ENCODE measurements at places on chromosomes 2 and 18.

DNA sequence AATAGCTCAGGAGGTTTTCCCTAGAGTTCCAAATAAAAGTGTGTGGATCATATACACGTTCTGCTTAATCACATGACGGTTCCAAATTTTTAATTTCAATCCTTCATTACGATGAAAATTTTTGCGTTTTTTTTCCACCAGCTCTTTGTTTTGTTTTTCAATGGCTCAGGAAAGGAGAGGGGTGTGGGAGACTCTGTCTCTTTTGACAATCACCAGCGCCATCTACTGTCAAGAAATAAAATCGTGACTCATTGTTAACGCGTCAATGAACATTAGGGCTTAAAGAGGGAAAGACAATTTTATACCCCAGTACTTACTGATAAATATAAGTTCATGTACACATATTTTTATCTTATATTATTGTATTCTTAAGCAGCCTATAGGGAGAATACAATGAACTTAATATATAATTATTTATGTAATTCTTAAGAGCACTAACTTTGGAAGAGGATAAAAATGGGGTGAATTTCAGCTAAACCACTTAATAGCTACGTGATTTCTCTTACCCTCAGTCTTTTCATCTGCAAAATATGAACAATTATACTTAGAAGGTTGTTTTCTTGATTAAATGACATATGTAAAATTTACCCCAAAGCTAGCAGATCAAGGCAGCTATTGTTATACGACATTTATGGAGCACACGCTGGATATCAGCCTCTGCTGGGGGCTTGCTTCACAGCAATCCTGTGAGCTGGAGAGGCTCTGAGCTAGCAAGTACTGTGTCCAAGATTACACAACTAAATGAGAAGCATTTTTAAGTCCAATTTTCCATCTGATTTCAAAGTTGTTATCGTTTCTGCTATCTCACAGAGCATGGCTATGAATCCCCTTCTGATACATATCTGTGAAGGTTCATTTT is 47.4 kb upstream of the RMDN2 start:
- H3K27me3 ChIP-seq, result peaks cover 17% of the 10 kb centered on the region
- peak; percentile 61 for DNase-seq
- peaks cover 7% of the 10 kb centered on the region for H3K4me1 ChIP-seq
- H3K4me3 ChIP-seq, result no peak overlapping the region

DNA sequence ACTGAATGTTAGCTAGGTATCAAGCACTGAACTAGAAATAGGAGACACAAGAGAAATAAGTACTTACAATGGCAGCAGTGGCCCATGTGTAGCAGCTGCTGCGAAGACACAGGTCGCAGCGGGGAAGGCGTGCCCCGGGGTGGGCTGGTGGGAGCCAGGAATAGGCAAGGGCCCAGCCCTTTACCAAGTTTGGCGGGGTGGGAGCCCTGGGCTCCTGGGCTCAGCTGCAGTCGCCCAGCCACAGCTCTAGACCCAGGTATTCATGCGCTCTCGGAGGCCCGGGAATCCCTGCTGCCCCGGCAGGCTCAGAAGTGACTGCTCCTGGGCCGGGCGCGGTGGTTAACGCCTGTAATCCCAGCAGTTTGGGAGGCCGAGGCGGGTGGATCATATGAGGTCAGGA is 1287.3 kb downstream of the CNTNAP5 start:
- no peaks in the 10 kb centered on the region for H3K36me3 ChIP-seq
- no peak for DNase-seq

DNA sequence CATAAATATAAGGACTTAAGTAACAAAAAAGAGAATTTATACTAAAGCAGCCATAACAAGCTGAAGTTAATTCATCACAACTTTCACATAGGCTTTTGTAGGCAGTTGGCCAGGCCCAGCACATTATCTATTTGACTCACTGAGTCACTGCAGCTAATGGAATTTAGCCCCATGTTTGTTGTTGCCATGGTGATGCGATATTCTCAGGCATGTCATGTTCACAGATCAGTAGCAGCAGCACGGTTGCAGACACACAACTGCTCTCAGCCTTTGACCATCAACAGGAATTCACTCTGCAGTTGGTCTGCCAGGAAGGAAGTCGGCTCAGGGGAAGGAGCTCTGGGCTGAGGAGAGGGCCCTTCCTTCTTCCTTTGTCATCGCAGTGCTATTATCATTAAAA is 639.8 kb downstream of the TMEM182 start:
- no peaks in the 10 kb centered on the region for H3K36me3 ChIP-seq
- no peaks in the 10 kb centered on the region for H3K27me3 ChIP-seq
- no peak overlapping the region for H3K27ac ChIP-seq
- no peak for DNase-seq

- H3K4me3 ChIP-seq, result no peak overlapping the region
- H3K27me3 ChIP-seq, result peaks cover 6% of the 10 kb centered on the region
- H3K36me3 ChIP-seq, result no peaks in the 10 kb centered on the region
- H3K27ac ChIP-seq, result no peak overlapping the region
- DNase-seq, result no peak
- no peaks in the 10 kb centered on the region for H3K4me1 ChIP-seq
These were observed 50.4 kb downstream of the CYP26B1 start for GRCh38 chr2:72097276-72097675.

DNA sequence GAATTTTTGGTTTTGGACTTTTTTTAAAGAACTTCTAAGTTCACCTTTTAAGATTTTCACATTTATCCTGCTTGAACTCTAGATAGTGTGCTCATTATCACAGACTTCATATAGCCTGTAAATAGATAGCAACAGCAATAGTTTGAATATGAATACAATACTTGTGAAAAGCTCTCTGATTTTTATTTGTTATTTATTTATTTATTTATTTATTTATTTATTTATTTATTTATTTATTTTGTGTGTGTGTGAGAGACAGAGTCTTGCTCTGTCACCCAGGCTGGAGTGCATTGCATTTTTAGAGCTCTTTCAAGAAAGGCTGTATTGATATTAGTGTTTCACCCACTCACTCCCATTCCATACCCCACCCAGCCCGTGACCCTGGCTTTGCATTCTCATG is 153.6 kb downstream of the CNTNAP5 start:
- no peak overlapping the region for H3K27ac ChIP-seq
- no peaks in the 10 kb centered on the region for H3K27me3 ChIP-seq

DNA sequence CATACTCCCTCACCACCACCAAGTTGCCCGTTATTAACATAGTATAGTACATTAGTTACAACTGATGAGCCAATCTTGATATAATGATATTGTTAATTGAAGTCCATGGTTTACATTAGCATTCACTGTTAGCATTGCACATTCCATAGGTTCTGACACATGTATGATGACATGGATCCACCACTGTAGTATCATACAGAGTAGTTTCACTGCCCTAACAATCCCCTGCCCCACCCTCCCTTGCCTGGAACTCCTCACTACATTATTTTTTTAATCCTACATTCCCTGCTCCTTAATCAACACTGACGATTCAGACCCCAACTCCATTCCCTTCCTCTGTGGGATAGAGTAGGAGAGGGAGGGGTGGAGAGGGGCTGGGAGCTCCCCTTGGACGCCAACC is 20.2 kb upstream of the ST3GAL5 start:
- no peak overlapping the region for H3K4me3 ChIP-seq
- H3K36me3 ChIP-seq, result no peaks in the 10 kb centered on the region
- no peak for DNase-seq

- no peak for DNase-seq
- no peak overlapping the region for H3K4me3 ChIP-seq
- no peaks in the 10 kb centered on the region for H3K27me3 ChIP-seq
These were observed 163.1 kb downstream of the ASB1 start for GRCh38 chr2:238589591-238590460.

DNA sequence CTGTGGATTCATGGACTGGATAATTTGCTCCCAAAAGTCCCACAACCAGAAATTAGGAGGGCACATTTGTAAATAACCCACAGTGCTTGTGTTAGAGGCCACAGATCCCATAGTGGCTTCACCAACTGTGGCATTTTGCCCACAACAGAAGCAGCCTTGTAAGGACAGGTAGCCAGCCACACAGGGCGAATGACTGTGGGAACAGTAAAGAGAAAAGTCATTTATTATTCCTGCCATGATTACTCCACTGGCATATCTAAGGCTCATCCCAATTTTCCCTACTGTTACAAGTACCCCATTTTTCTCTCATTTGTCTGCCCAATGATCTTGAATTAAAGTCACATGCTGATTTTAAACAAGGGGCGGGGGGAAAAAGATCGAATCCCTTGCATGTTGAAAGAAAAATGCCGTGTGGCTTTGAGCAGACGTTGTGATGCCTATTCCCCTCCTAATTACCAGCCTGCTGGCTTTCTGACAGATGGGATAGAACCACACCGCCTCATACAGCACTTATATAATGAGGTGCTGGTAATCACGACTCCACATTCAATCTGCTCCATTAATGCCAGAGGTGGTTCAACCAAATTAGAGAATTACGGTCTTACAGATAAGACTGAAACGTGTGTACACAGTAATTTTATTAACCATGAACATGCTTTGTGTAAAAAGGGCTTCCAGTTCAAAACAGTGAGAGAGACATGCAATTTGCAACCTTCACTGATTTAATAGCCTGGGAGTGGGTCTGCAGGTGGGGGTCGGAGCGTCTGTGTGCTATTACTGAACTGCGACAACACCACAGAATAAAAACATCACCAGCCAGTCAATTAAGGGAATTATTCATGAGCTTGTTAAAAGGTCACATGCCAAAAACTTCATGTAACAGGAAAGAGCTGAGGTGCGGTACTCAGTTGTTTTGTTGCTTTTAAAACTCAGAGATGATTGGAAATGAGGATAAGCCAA is 196.0 kb downstream of the TMEM163 start:
- H3K27me3 ChIP-seq, result no peaks in the 10 kb centered on the region
- no peaks in the 10 kb centered on the region for H3K4me1 ChIP-seq
- no peak for DNase-seq
- H3K27ac ChIP-seq, result no peak overlapping the region
- no peak overlapping the region for H3K4me3 ChIP-seq
- H3K36me3 ChIP-seq, result no peaks in the 10 kb centered on the region

DNA sequence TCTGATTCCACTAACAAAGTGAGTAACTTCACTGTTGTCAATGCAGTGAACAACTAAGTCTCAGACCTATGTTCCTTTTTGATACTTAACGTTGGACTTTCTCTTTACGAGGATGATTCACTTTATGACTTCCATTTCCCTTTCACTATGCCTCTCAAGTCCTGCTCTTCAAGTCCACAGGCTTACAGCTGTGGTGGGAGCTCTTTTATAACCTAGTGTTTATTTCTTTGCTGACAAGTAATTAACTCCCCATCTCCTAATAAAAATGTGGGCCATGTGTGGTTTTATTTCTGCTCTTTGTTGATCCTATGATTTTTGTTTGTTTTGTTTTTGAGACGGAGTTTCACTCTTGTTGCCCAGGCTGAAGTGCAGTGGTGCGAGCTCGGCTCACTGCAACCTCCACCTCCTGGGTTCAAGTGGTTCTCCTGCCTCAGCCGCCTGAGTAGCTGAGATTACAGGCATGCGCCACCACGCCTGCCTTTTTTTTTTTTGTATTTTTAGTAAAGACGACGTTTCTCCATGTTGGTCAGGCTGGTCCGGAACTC is 142.1 kb downstream of the USP34 start:
- H3K4me1 ChIP-seq, result peaks cover 25% of the 10 kb centered on the region
- H3K27me3 ChIP-seq, result no peaks in the 10 kb centered on the region
- no peak for DNase-seq
- peaks cover 38% of the 10 kb centered on the region for H3K36me3 ChIP-seq

DNA sequence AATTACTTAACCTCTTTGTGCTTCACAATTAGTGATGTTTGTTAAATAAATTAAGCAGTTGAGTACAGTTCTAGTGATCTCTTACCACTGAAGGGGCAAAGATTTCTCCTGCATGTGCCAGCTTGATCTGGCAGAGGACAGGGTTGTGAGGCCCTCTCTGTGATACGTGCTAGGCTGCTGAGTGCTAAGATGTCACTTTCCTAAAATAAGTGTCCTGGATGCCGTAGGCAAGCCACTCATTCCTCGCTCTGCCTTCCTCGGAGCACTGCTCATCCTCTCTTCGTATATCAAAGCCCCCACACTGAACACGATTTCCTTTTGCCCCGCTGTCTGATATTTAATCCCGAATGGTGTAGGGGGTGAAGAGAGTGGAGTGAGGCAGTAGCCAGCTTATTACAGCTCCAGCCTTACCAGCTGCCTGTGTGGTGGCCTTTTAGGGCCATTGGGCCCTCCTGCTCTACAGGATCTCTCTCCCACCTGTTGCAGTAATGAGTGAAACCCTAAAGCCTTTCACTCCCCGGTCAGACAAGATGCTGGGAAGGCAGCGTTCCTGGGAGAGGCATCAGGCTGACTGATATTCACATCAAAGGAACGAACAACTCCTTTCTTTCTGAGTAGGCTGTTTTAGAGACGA is 40.5 kb downstream of the PTPRM start:
- no peaks in the 10 kb centered on the region for H3K36me3 ChIP-seq
- H3K27me3 ChIP-seq, result no peaks in the 10 kb centered on the region

DNA sequence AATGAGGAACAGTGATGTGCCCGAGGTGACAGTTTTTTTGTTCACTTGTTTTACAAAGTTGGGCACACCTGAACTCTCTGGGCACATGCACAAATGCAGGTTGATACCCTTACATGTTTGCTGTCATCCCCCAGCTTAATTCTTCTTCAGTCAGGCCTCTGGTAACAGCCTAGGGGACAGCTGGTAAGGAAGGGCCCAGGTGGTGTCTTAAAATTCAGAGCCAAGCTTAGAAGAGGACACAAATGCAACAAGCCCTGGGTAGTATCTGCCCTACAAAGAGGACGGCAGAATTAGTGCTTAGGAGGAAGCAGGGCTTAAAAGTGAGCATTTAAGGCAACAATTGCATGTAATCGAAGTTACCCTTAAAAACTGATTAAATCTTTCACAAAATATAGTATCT is 171.9 kb upstream of the ACAA2 start:
- no peak for DNase-seq
- no peak overlapping the region for H3K27ac ChIP-seq
- H3K4me3 ChIP-seq, result no peak overlapping the region
- H3K4me1 ChIP-seq, result peaks cover 9% of the 10 kb centered on the region
- peaks cover 9% of the 10 kb centered on the region for H3K27me3 ChIP-seq

- no peaks in the 10 kb centered on the region for H3K27me3 ChIP-seq
- H3K27ac ChIP-seq, result no peak overlapping the region
- H3K36me3 ChIP-seq, result no peaks in the 10 kb centered on the region
- DNase-seq, result peak; percentile 13
- no peaks in the 10 kb centered on the region for H3K4me1 ChIP-seq
These were observed 70.6 kb downstream of the RPE start for GRCh38 chr2:210072922-210073509.

DNA sequence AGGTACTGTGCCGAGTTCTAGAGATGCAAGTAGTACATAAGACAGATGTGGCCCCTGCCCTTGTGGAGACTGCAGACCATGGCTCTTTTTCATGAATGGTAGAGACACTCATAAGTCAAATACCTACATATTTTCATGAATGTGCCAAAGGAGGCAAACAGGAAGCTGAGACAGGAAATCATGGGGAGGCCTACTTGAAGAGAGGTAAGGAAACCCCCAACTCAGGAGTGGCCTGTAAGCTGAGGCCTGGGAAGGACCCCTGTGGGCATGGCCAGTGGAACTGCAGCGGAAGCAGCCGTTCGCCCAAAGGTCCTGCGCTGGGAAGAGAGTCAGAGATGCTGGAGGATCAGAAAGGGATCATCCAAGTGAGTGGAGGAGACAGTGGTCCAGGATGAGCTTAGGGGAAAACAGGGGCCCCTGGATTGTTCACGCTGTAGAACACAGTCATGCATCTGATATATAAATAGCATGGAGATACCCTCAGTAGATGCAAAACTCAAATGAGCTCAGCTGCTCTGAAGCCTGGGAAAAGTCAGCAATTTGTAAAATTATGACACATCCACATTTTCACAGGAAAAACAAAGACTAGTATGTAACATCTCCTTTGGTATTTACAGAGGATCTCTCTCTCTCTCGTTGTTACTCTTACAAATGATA is 228.9 kb downstream of the NEDD4L start:
- peaks cover 9% of the 10 kb centered on the region for H3K4me1 ChIP-seq
- H3K4me3 ChIP-seq, result no peak overlapping the region
- H3K27me3 ChIP-seq, result no peaks in the 10 kb centered on the region
- no peaks in the 10 kb centered on the region for H3K36me3 ChIP-seq
